T-helper 22 cell (primary cell): ENCODE measurements at places on chromosomes 5 and 9.

- no peak for DNase-seq
These were observed 390.5 kb downstream of the KDM4C start for GRCh38 chr9:7148243-7148765.

DNA sequence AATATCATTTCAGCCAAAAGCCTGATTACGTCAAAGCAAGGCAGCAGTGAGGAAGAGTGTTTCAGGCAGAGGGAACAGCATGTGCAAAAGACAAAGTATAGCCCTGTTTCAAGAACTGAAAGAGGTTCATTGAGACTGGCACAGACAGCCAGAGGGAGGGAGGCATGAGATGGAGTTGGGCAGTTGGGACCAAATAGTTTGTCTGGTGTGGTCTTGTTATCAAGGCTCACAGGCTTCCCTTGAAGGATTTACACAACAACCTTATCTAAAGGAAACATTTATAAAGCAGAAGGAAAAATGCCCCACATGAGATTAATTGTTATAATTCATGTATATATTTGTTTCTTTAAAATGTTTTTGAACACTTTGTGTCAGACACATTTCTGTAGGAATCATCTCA lies 253.3 kb downstream of the DMAC1 start:
- no peak for DNase-seq

DNA sequence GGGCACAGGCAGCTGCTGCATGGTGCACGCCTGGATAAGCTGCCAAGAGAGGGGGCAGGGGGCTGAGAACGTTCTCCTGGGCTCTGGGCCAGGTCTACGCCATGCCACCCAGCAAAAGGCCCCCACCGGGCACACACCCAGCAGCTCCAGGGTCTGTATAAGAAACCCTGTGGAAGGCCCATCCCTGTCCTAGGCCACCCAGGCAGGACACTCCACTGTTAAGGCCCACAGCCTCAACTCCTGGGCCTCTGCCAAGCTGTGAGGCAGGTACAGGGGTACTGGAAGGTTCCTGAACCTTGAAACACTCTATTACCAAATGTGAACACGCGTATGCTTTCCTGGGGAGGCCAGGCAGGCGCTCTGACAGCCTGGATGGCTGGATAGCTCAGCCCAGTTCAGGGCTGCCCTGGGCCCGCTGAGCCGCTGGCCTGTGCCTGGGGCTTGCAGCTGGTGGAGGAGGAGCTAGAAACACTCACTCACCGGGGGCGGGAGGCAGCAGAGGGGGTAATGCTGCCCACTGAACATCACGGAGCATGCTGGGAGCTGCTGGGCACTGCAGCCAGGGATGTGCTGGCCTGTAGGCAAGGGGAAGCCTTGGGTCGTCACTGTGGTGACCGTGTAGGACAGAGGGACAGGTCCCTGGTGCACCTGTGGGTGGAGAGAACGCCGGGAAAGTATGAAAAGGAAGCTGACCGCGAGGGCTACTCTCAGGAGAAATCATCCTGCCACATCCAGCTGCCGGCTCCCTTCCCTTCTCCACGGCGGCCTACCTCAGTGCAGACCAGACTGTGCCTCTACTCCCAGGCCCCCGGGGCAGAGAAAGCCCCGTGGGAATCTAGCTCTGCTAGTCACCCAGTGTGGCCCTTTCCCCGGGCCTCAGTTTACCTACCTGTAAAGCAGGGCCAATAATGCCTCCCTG lies 6.0 kb downstream of the RNF44 start:
- no peak for DNase-seq

DNA sequence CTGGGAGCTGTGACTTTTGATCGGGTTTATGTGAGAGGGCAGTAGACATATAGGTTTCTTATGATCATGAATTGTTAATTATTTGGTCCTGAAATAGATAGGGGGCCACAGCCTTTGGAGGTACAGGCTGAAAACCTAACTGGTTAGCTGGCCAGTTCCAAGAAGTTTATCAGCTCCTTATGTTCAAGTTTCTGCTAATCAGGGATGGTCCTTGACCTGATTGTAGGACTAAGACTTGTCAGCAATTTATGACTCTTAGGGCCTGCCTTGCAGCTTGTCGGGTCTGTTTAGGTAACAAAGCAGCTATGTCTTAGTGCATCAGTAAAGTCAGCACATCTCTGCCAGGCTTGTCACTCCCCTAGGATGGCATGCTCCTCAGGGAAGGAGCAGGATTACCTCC lies 151.8 kb upstream of the RUSC2 start:
- DNase-seq, result no peak

DNA sequence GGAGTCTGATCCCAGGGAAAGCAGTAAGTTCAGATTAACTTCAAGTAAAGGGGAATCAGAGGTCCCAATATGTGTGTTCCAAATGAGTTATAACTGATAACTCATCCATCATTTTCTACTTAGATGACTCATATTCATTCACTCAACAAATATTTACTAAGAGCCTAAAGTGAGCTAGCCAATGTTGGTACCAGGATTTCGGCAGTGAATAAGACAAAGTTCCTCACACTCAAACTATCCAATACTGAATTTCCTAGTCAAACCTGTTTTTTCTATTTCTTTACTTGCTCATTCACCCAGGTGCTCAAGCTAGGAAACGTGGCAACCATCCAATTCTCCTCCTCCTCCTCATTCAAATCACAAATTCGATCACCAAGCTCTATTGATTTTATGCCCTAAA lies 25.8 kb downstream of the FBXW2 start:
- no peak for DNase-seq
